ENCODE measurements at places on chromosomes 7 and 10. TPM values are rescaled to one million over a fixed set of nuclear protein-coding genes. Genes with fewer than 3 reads are reported as not detected.

GRCh38 chr7:148959726-148960125, 68.6 kb downstream of the PDIA4 start:
- DNase-seq: no peak

GRCh38 chr7:81873559-81873958, 103.7 kb upstream of the HGF start:
- DNase-seq: no peak

- DNase-seq: no peak
These were observed 65.8 kb downstream of the KLF6 start for GRCh38 chr10:3719024-3719843.

DNA sequence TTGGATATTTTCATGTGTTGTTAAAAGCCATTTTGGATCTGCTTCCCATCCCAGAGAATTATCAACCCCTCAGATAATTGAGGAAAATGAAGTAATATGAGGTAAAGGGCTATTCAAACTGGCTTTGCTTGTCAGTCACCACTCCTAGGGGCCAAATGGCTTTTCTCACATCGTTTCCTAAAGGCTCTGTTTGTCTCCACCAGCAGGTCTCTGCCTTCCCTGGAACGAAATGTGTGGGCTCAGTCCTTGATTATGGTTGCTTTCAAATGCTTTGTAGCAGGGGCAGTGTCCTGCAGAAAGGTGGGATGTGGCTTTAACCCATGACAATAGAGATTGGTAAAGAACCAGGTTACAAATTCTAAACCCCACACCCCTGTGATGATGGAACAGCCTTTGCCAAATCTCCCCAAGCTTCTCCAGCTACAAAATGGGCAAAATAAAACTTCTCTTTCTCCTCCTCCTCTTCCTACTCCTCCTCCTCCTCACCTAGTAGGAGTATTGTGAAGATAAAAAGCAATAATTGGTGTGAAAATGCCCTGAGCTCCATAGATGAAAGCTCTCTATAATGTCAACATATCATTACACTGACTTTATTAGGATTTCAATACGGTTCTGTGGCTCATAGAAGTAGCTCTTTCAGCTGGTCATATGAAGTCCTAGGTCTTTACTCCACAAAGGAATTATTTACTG, 127.6 kb downstream of the CHN2 start:
- DNase-seq: no peak

DNA sequence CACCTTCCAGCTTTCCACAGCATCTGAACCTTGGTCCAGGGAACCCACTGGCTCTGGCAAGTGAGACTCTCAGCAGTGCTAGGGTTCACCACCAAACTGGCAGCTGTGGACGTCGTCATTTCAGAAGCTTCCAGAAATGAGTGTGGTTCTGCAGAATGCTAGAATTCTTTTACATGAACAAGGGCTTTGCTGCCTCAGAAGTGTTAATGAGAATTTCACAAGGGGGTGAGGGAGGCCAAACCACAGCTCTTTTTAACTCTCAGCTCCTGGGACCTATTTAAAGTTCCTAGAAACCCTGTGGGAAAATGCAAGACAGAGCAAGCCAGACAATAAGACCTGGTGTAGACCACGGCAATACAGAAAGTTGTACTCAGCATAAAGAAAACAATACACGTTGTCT, 129.3 kb upstream of the BET1 start:
- DNase-seq: no peak

Gene MPP7
- 21.0 TPM for total RNA-seq
